Stimulated activated CD8-positive, alpha-beta memory T cell treated with anti-CD3 and anti-CD28 coated beads, Interleukin-15, amount 100 ng/mL, for 24 hours (primary cell): ENCODE measurements at places on chromosomes 13 and 19.

DNA sequence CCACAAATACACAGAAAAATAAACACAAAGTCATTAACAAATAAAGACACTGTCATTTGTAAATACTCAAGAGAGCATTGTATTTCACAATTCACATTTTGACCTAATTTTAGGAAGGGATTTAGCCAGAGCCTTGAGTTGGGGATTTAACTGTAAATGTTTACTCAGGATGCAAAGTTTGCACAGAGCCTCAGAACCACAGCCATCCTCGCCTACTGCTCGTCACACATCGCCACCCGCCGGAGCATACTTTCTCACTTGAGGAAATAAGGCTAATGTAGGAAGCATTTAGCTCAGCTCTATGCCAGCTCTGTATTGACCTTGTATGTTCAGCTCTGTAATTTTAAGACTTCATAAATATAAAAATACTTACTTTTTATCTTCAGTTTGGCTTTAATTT lies 442.7 kb downstream of the OXGR1 start:
- no peak for DNase-seq

GRCh38 chr13:40974460-40975407 lies 44.4 kb downstream of the ELF1 start:
- no peak for DNase-seq

GRCh38 chr13:64845110-64845509 lies 2385.0 kb downstream of the PCDH9 start:
- DNase-seq = no peak

GRCh38 chr19:17052439-17052838 lies 22.8 kb downstream of the HAUS8 start:
- DNase-seq = no peak

GRCh38 chr13:112114391-112114790 lies 47.4 kb downstream of the SOX1 start:
- DNase-seq = no peak

DNA sequence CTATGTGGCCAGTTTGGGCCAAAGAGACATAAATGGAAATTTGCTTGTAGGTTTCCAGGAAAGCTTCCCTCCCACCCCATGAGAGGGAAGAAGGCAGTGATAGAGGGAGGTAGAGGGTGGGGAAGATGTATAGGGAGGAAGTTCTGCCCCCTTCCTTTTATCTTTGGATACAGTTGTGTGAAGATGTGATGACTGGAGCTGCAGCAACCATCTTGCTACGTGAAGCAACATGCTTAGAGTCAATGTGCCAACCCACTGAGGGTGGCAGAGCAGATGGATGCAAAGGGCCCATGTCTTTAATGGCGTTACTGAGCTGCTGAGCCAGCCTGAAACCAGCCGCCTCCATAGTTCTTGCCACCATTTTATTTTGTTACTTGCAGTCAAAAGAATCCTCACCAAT lies 10.7 kb downstream of the VSIG10L start:
- DNase-seq = no peak

- DNase-seq = no peak
These were observed 11.8 kb upstream of the DOCK9 start for GRCh38 chr13:98989469-98990235.

GRCh38 chr13:94602467-94602866 lies 810 bp downstream of the GPR180 start:
- DNase-seq = no peak

GRCh38 chr19:10104130-10104513 lies 1.6 kb upstream of the ANGPTL6 start:
- DNase-seq = no peak

DNA sequence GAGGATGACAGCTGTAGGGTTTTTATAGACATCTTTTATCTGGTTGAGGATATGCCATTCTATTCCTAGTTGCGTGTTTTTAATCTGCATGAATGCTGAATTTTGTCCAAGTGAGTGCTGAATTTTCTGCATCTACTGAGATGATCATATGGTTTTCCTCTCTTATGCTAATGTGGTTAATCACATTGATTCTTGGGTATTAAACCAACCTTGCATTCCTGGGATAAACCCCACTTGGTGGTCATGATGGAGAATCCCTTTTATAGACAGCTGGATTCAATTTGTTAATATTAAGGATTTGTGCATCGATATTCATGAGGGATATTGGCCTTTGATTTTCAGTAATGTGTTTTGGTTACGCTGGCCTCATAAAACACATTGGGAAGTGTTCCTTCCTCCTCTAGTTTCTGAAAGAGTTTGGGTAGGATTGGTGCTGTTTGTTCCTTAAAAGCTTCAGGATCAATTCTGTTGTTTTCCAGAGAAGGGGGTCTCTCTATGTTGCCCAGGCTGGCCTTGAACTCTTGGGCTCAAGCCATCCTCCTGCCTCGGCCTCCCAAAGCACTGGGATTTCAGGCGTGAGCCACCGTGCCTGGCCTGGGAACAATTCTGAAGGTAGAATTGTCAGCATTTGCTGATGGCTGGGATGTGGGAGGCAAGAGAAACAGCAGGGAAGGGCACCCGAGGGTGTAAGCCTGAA lies 7.3 kb upstream of the LINGO3 start:
- no peak for DNase-seq

- DNase-seq = no peak
These were observed 691.9 kb downstream of the UQCRFS1 start for GRCh38 chr19:28520998-28521568.

GRCh38 chr13:46210362-46211083 lies 1.2 kb upstream of the LRRC63 start:
- DNase-seq = no peak

DNA sequence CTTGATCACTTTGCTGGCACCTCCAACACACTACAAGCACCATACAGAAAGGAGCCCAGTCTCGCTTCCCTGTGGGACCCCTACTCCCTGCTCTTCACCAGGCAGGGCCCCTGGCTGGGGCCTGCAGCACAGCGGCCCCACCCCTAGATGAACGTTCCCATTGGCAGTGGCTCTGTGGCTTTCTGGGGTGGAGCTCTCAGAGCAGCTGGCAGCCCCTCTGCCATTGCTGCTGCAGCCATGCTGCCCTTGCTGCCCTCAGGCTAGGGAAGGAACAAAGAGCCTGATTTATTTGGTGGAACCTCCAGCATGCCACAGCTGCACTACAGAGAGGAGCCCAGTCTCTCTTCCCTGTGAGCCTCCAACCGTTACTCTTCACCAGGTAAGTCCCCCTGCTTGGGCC lies 5.8 kb downstream of the SIGLEC6 start:
- DNase-seq = no peak

DNA sequence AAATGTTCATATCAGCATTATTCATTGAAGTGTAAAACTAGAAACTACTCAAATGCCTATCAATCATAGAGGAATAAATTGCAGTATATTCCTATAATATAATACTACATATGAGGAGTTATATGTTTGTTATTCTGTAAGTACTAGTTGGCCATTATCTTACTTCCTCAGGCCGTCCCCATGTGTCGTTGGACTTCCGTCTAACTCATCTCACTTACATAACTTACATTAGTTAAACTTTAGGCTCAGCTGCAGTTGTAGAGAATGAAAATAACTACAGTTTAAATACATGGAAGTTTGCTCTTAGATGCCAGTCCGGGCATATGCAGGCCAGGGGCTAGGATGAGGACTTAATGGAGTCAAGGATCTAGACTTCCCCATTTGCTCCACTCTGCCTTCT lies 8.6 kb upstream of the EPSTI1 start:
- DNase-seq = no peak

- DNase-seq = no peak
These were observed 5.8 kb upstream of the TSHZ3 start for GRCh38 chr19:31354799-31355664.

DNA sequence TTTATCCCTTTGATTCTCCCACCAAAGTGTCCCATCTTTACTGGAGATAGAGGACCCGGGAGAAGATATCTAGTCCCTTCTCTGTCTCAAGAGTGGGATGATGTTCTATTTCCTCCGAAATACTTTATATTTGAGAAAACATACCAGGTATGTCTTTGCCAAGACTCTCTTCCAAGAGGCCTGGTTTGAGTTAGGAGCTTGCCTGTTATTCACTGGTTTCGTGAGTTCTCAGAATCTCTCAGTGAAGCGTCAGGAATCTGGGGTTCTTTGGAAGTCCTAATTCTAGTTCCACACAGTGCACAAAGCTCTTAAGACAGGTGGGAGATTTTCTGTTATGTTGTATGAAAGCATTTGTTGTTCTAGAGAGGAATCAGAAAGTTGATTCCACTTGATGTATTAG lies 182.0 kb downstream of the DNAJC15 start:
- no peak for DNase-seq

DNA sequence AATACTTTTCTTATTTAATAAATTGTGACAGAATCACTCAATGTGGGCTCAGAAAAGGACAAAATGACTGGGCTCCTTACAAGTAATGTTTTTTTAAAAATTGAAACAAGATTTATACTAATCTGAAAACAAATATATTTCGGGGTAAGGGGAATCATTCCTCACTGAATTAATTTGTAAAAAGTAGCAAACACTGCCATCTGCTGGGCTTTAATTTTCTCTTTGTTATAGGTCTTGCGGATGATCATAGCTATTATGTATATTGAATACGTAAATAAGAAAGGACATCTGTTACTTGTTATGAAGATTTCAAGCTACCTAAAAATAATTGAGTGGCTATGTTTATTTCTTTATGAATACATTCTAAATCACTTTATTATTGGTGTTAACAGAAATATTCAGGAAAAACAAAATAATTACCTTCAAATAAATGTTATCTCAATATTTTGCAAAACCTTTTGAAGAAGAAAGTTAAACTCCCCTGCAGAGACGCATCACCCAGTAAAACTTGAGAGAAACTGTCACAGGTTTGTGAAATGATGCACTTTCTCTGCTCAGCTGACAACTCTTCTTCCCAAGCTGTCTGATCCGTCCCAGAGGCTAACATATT lies 17.8 kb upstream of the ENOX1 start:
- no peak for DNase-seq

- DNase-seq = no peak
These were observed 1439.4 kb downstream of the UQCRFS1 start for GRCh38 chr19:27773318-27774094.

- DNase-seq = no peak
These were observed 142.3 kb downstream of the PCCA start for GRCh38 chr13:100231176-100231575.

DNA sequence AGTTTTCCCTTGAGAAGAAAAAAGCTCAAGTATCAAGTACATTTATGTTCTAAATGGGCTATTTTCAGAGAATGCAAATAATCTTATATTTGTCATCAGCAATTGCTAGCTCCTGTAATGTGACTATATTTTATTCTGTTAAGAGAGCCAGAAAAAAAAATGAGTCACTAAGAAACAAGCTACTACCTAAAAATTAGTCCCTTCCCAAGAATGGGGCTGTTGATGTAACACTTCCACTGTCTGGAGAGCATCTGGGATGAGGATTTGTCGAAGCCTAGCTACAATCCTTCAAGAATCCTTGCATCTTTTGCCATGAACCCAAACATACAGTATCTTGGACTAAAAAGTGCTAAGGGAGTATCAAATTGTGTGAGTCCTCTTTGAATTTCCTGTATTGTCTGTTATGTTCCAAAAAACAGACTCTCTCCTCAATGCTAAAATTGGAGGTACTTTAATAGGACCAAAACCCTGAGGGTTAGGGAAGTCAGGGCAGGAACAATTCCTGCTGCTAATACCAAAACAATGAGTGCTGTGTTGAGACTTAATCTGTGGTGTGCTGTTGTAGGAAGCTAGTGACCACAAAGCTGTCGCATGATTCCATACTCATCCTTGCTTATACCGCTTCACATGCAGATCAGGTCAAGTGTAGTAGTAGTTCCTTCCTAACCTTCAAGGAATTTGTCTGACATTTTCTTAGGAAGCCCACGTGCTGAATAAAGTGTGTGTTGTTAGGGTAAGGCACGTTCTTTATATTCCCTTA lies 4.9 kb upstream of the ZC3H13 start:
- no peak for DNase-seq

GRCh38 chr13:33743438-33744368 lies 74.2 kb upstream of the RFC3 start:
- DNase-seq = no peak

DNA sequence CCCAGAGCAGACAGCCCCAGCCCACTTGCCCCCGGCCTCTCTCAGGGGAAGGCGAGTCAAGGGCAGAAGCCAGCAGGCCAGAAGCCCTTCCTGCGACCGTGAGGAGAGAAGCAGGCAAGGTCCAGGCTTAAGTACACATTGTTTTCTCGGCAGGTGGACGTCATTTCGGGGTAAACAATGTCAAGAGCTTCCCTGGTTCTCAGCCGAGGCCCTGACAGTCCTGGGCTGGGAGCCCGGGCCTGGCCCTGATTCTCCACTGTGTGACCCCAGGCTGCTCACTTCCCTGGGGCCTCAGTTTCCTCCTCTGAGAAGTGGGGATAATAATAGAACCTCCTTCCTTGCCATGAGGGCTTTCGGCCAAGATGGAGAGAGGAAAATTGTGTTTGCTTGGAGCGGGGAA lies 19.4 kb downstream of the PLVAP start:
- DNase-seq = no peak

GRCh38 chr19:7469669-7470285 lies 19.1 kb downstream of the PEX11G start:
- DNase-seq = no peak

DNA sequence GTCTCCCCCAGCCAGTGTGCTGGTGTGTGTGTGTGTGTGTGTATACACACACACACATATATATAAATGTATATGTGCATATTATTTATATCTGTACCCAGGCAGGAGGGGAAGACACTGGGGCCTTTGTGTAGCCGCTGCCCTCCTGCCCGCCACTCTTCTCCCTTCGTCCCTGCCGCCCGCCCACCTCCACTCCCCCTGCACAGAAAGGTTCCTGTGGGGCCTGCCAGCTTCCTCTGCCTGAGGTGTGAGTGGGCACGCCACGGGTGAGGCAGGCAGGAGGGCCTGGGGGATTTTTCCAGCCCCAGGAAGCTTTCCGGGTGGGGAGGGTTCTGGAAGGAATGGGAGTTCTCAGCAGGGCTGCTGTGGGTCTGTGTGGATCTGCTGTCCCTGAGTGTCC lies 6.9 kb downstream of the IRF2BP1 start:
- DNase-seq = no peak

- DNase-seq = no peak
These were observed 20.5 kb downstream of the CEACAM4 start for GRCh38 chr19:41606215-41606837.

DNA sequence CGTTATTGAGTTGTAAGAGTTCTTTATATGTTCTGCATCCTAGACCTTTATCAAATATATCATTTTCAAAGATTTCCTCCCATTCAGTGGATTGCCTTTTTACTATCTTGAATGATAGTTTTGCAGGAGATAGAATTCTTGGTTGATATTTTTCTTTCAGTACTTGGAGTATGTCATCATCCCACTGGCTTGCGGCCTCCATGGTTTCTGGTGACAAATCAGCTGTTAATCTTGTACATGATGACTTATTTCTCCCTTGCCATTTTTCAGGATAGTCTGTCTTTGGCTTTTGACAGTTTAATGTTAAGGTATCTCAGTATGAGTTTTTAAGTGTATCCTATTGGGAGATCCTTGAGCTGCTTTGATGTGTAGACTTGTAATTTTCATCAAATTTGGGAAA lies 8.5 kb downstream of the ZNF557 start:
- no peak for DNase-seq

GRCh38 chr13:40494946-40495620 lies 171.4 kb downstream of the FOXO1 start:
- DNase-seq = no peak

- peak; percentile 8 for DNase-seq
These were observed 67.8 kb downstream of the SPACA7 start for GRCh38 chr13:112443995-112444311.

GRCh38 chr19:17530586-17530985 lies 19.1 kb downstream of the PGLS start:
- DNase-seq = no peak
